ENCODE measurements at places on chromosomes 7 and 10. TPM values are rescaled to one million over a fixed set of nuclear protein-coding genes. Genes with fewer than 3 reads are reported as not detected.

- DNase-seq: no peak
These were observed 12.3 kb upstream of the SLC26A3 start for GRCh38 chr7:107815254-107815882.

- no peak for DNase-seq
These were observed at the start of gene PTTG1IP2 for GRCh38 chr7:90469554-90469953. Gene PTTG1IP2, plus strand, starts transcription at chr7:90469639. Its CDS starts 148 bp downstream, at chr7:90469787.

- no peak for DNase-seq
These were observed 50.7 kb downstream of the HSPA12A start for GRCh38 chr10:116691635-116692034.

GRCh38 chr10:64007157-64007556 is 486.0 kb downstream of the REEP3 start:
- no peak for DNase-seq

DNA sequence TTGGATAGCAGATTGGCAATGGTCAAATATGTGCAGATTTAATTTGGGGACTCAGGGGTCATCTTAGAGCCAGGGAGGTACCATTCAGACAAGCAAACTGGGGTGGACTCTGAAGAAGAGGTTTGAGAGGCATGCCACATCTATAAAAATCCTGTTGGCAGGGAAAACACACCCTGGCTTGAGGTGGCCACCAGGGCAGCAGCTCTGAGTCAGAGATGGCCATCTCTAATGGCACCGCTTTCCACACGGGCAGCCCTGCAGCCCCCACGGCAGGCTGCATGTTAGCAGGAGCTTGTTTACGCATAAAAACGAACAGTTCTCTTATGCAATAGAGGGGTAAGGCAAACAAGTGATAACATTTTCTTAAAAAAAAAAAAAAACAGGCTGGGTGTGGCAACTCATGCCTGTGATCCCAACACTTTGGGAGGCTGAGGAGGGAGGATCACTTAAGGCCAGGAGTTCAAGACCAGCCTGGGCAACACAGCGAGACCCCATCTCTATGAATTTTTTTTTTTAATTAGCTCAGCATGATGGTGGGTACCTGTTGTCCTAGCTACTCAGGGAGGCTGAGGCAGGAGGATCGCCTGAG is 14.9 kb downstream of the DLG5 start:
- DNase-seq: no peak

DNA sequence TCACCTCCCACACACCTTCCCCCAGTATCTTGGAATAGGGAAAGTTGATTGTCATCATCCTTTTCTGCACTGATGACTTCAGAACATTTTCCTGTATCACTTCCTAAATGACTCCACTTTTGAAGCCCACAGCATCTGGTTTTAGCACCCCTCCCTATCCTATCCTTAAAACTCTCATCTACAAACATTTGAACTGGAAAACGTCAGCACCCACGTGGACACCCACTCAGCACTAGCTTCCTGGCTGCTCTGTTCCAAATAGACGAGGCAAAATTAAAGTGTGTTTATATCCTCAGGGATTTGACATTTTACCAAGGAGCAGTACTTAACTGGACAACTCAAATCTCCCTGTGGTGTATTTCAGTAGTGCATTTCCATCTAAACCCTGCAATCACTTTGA is 73.9 kb downstream of the REEP3 start:
- DNase-seq: no peak

DNA sequence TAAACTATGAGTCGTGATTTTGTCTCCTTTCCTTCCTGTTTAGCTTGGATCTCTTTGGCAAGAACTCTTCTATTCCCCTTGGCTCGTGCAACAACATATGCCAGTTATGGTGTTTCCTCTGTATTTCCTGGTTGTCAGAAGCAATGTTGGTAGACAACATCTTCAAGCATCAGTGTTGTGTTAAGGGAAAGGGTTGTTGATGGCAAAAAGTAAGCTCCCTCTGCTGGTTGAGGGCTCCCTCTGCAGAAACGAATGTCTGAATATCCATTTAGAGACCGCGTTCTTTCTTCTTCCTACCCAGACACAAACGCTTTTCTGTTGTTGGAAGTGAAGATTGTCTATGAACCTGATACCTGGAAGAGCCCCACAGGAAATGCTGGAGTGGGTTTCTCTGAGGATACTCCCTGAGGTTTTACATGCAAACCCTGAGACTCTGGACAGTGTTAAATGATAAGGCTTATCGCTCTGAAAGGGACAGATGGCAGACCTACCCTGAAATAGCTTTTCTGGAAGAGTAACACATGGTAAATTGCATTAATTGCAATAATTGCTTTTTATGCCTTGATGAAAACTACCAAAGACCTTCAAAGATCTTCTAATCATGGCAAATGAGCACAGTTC is 23.5 kb upstream of the C1QL3 start:
- DNase-seq: no peak

DNA sequence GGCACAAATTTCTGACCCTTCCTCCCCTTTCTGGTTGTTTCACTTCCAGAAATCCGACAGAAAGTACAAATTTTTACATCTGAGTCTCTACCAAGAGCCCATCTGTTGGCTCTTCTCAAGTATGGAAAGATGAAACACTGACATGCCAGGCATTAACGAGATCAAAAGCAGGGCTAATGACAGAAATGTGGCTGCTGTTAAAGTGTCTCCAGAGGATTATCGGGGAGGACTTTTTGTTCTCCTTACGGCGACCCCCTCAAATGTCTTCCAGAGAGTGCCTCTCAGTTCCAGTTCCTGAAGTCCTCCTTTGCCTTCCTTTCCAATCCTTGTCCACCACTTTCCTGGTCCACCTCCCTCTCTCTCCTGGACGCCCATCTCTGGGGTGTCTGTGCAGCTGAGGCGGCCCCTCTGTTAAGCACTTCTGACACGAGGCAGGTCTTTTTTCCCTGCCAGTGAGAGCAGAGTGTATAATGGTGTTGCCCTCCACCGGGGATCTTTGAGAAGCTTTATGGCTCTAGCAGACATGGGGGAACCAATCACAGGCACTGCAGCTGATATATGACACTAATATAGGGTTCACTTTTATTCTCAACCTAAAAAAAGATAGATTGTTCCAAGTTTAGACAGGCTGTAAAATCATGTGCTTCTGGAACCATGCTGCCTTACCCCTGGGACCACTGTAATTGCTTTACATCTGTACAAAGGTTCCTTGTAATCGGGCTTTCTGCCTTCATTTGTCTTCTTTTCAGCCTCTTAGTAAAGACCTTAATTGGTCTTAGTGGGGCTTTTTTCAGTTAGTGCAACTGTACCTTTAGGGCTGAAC is 757.1 kb downstream of the AUTS2 start:
- no peak for DNase-seq

GRCh38 chr7:50502001-50502684 is 52.0 kb upstream of the FIGNL1 start:
- DNase-seq: no peak

- DNase-seq: no peak
These were observed 5.1 kb downstream of the PTTG1IP2 start for GRCh38 chr7:90474284-90475210.

GRCh38 chr10:58653139-58653538 is 140.5 kb downstream of the BICC1 start:
- no peak for DNase-seq

- no peak for DNase-seq
These were observed 17.0 kb downstream of the CUBN start for GRCh38 chr10:17112566-17112965.

DNA sequence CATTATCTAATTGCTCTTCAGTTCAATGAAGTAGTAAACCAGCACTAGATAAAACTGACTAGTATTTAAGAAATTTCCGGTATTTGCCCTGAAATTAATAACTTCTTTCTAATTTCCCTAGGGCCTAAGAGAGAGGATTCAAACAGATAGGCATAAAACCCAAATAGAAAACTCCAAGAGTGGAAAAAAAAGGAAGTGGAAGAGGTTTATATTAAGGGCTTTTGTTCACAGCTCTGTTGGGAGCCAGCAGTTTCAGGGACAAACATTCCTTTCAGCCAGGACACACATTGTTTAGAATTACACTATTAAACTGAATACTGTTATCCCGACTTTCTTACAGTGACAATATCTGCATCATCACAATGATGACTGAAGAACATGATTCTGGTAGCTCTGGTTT is 3.6 kb downstream of the ODAD2 start:
- no peak for DNase-seq

DNA sequence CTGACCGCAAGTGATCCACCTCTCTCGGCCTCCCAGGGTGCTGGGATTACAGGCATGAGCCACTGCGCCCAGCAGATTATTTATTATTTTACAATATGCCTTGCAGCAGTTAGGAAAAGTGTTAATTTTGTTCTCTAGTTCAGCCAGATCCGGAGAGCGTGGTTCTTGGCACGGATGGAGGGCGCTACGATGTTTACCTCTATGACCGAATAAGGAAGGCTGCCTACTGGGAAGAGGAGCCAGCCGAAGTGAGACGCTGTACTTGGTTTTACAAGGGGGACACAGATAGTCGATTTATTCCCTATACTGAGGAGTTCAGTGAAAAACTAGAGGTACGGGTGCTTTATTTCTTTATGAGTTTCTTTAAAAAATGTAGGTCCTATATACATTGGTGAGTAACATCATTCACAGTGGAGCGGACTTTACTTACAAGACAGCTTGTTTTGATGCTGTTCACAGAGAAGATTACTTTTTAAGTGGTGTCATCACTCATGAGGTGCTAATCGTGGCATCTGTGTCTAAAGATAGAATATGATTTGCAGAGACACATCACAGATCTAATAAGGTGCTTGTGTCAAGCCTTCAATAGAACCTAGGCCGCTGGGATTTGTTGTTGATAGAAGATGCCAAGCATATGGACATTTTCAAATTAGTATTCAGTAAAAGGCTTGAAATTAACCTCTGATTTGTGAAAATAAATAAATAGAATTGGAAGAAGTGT is 11.6 kb downstream of the SEC23IP start:
- no peak for DNase-seq

- DNase-seq: no peak
These were observed 515 bp downstream of the BEND7 start for GRCh38 chr10:13528123-13528874.

The GRID2IP gene
- 0.18 TPM for total RNA-seq

The PRLHR gene
- not detected for total RNA-seq

The OR2A42 gene
- total RNA-seq: 0.09 TPM

The RADIL gene
- total RNA-seq: 0.16 TPM

The CLDN3 gene
- not detected for total RNA-seq

The CD36 gene
- not detected for total RNA-seq

The TEX36 gene
- not detected for total RNA-seq

All from activated T-helper 2 cell treated with anti-CD3 and anti-CD28 coated beads, Interferon-gamma antibody, Interleukin-2, Interleukin-4, amounts not matched to agents 10 μg/mL and 5 μg/mL and 100 μg/mL, durations not matched to agents 14 hours and 24 hours and 36 hours (primary cell).